ENCODE measurements at places on chromosomes 4 and X.

- DNase-seq = no peak
These were observed 26.7 kb upstream of the CXCL8 start for GRCh38 chr4:73713650-73714049.

DNA sequence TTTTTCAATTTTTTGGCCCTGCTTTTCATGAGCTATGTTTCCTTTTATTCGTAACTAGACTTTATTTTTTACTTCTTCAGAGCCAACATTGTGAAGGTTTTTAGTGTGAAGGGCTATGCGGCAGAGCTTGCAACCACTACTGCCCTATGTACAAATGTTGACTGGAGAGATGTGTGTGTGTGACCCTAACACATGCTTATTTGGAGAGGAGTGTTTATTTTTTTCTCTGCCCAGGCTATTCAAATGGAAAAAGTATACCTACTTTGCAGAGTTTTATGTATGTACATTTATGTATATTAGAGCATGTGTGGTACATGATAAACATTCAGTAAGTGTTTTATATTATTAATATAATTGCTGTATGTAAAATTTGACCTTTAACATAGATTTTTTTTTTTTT, 86.5 kb downstream of the WWC2 start:
- DNase-seq = no peak

- no peak for DNase-seq
These were observed 466 bp upstream of the CCNA2 start for GRCh38 chr4:121824171-121824527.

- no peak for DNase-seq
These were observed 329.1 kb downstream of the GALNTL6 start for GRCh38 chr4:172142281-172142741.

GRCh38 chr4:61533140-61533539, 333.0 kb downstream of the ADGRL3 start:
- no peak for DNase-seq

DNA sequence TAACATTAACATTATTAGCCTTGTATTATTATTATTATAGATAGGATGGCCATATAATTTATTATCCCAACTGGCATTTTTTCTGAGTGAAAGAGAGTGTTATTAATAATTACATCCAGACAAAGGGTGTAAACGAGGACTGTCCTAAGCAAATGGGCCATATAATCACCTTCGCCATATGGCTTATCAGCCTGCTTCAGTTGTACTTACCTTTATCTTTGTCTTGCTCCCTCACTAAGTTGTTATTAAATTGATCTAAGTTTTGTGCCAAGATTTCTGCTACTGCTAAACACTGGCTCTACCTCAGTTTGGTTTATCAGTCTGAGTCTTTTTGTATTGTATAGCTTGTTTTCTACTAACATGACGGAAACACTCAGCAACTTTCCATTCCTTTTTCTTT, 76.9 kb downstream of the STIM2 start:
- no peak for DNase-seq

- DNase-seq = no peak
These were observed 269.2 kb downstream of the CBLL2 start for GRCh38 chrX:22541926-22542325.

DNA sequence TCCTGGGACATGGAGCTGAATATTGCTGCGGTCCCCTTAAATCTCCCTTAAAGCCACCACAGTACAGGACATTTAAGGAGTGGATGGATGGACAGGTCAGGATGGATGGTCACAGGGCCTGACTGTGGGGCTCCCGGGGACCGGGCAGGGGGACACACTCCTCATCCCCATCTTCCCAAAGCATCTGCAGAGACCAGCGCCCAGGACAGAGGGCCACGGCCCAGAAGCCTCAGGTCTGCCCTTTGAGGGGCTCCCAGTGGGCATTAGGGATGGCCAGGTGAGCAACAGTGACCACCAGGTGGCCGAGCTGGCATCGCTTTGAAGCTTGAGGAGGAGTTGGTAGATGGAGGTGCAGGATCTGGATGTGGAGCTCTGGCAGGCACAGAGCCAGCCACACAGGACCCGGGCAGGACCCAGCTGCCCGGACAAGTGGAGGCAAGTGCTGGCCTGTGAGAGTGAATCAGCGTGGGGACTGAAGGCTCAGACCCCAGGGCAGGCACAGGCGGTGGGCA, 51.4 kb downstream of the ABLIM2 start:
- no peak for DNase-seq

DNA sequence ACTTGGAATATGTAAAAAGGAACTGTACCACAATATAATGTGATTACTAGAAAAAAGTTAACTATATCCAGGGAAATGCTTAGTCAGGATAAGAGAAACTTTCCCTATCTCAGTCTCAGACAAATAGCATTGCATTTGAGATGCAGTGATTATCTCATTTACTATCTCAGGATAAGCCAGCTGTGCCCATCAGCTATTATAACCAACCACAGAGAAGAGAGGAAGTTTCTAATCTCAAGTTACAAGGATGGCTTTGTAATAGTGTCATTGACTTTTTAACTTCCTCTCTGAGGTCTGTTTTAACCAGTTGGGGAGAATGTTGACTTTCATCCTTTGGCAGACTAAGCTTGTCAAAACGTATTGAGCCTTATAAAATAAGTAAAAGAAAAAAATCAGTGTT, 56.5 kb downstream of the SNX25 start:
- no peak for DNase-seq

- DNase-seq = no peak
These were observed 103.7 kb downstream of the SORCS2 start for GRCh38 chr4:7295911-7296660.

DNA sequence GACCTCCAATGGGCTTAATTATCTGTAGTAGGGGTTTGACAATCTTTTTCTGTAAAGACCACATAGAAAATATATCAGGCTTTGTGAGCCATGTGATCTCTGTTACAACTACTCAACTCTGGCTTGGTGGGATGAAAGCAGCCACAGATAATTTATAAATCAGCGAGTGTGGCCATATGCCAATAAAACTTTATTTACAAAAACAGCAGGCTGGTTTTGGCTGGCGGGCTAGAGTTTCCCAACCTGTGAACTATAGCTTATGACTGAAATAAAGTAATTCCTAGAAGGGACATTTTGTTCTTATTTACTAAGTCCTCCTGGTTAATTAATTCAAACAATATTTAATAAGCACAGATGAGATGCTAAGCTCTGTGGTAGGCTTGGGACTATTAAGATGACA, 35.9 kb upstream of the AMELX start:
- no peak for DNase-seq

GRCh38 chr4:10295301-10295700, 161.9 kb downstream of the ZNF518B start:
- no peak for DNase-seq

DNA sequence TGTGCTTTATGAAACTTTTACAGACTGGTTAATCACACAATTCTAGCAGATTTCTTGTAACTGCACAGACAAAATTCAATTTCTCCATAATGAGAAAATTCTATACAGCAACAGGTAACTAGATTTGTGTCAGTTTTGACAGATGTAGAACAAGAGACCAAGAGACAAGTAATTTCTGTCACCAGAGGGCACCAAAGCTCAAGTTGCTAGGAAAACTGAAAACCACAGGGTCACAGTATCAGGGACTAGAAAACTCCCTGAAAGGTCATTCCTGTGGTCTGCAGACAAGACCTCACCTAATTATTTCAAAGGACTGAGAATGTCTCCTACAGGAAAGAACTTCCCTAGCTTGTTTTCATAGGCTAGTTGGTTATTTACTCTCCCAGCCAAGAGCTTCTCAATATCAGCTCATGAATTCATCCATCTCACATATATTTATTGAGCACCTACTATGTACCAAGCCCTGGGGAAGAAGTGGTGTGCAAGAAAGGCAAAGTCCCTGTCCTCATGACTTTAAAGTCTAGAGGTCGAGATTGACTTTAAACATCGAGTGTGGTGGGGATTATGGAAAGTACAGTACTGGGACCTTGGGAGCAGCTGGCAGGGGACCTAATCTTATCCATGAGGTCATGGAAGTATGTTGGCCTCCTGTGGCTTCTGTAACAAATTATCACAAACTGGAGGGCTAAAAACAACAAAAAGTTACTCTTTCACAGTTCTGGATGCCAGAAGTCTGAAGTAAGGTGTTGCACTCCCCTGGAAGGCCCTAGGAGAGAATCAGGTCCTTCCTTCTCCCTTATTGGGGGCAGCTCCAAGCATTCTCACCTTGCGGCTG, 47.8 kb upstream of the SETD7 start:
- DNase-seq = no peak

DNA sequence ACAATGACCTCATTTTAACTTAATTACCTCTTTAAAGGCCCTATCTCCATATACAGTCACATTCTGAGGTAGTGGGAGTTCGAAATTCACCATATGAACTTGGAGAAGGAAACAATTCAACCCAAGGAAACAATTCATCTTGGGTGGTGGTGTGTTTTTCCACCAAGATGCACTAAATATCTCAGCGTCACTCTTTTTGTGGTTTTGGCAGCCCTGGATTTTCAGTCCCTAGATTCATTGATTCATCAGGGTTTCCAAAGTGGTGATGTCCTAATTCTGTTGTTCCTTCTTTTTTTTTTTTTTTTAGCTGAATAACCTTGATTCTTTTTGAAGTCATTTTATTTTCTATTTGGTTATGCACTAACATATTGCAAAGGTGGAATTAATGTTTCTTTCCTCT, 162.6 kb upstream of the RAPGEF2 start:
- DNase-seq = no peak

DNA sequence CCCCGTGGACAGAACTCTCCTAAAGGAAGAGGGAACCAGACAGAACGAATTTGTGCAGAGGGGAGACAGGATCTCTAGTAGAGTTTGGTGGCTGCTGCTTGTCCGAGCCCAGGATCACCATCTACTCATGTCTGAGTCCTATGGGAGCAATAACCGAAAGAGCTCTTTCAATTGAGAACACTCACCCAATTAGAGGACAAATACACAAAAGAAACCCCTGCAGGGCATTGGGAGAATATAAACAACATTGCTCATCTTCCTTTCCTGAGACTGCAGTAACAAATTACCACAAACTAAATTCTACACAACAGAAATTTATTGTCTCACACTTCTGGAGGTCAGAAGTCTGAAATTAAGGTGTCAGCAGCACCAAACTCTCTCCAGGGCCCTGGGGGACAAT, 65.6 kb downstream of the SPINK2 start:
- DNase-seq = no peak

DNA sequence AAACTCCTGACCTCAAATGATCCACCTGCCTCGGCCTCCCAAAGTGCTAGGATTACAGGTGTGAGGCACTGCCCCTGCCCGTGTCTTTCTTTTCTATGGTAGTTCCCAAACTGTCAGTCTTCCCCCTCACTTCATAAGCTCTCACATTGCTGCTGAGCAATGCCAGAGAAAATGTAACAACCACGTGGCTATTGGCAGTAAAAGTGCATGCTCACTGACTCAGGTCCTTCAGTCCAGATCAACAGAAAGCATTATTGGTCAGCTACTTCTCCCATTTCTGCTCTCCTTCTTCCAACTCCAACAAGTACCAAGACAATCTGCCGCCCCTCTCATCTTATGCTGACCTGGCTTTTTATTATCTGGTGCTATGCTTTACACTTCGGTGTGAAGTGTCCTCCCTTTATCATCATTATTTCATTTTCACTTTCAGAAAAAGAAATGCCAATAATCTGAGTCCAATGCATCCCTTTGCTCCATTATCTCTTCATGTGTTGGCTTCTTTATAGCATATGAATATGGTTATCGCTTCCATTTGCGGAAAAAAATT, 133.8 kb upstream of the UGT8 start:
- DNase-seq = no peak

DNA sequence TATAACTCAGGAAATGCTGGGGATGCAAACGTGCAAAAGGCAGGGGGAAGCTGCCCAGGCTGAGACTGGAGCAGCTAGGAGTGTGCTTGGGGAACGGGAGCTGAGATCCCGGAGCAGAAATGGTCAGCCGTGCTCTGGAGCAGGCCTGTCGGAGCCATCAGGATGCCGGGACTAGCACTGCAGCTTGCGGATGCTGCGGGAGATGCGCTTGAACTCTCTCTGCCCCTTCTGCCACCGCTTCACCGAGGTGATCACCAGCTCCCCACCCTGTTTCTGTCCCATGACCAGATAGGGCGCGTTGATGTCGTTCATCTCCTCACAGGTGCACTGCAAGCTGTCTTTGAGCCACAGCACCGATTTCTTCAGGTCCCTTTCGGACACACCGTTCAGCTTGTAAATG, 7.6 kb downstream of the SFRP2 start:
- DNase-seq = no peak
